ENCODE measurements at places on chromosomes 16 and 17. TPM values are rescaled to one million over a fixed set of nuclear protein-coding genes. Genes with fewer than 3 reads are reported as not detected.

LGALS9C gene
- not detected for total RNA-seq

PGS1 gene
- total RNA-seq, result 26.8 TPM

SLC13A2 gene
- total RNA-seq, result not detected

CNP gene
- 39.8 TPM for total RNA-seq

PPP1R27 gene
- total RNA-seq, result not detected

GPR142 gene
- not detected for total RNA-seq

B4GALNT2 gene
- not detected for total RNA-seq

NPTX1 gene
- 6.6 TPM for total RNA-seq

AXIN1 gene
- total RNA-seq, result 12.8 TPM

SLFN14 gene
- 0.25 TPM for total RNA-seq

RTN4RL1 gene
- total RNA-seq, result 18.2 TPM

ITGAD gene
- not detected for total RNA-seq
